ENCODE measurements at places on chromosomes 1 and 21.

- DNase-seq: no peak
Observed at GRCh38 chr1:245589316-245589715, 434.5 kb downstream of the KIF26B start.

DNA sequence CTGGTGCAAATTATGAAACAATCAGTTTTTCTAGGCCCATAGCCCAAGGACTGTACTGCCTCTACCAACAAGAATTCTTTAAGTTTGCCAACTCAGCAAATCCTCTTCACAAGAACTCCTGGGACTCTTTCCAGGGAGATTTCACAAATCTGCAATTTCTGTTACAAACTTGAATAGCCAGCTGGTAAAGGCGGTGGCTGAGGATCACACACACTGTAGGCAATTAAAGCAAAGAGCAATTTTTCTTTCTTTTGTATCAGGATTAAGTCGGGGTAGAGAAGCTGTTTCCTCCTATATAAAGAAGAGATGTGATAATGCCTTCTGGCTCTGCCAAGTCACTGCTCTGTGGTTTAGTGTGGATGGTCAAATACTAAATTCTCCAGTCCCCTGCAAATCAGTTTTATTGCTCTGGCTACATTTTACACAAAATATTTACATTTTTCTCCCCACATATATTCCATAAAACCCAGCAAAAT is 1.7 kb downstream of the ALDH9A1 start:
- DNase-seq: no peak

- no peak for DNase-seq
Observed at GRCh38 chr1:61432616-61433388, 292.1 kb downstream of the TM2D1 start.

- DNase-seq: no peak
Observed at GRCh38 chr1:227828786-227829185, 13.3 kb downstream of the PRSS38 start.

GRCh38 chr21:19198801-19199200 is 795.2 kb upstream of the TMPRSS15 start:
- no peak for DNase-seq

DNA sequence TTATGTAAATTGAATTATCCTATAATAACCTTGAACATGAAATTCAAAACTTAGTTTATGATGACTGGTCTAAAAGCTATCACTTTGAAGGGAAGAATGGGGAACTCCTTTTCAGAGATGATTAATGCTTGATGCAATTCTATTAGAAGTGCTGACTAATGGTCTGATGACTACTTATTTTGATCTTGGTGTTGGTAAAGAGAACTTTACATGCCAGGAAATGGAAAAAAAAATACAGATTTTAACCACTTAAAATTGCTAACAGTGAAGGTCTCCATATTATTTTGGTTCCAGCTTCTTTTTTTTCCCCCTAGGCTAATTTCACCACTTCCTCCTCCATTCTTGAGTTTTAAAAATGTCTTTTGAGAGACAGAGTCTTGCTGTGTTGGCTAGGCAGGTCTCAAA is 22.9 kb downstream of the S1PR1 start:
- no peak for DNase-seq

DNA sequence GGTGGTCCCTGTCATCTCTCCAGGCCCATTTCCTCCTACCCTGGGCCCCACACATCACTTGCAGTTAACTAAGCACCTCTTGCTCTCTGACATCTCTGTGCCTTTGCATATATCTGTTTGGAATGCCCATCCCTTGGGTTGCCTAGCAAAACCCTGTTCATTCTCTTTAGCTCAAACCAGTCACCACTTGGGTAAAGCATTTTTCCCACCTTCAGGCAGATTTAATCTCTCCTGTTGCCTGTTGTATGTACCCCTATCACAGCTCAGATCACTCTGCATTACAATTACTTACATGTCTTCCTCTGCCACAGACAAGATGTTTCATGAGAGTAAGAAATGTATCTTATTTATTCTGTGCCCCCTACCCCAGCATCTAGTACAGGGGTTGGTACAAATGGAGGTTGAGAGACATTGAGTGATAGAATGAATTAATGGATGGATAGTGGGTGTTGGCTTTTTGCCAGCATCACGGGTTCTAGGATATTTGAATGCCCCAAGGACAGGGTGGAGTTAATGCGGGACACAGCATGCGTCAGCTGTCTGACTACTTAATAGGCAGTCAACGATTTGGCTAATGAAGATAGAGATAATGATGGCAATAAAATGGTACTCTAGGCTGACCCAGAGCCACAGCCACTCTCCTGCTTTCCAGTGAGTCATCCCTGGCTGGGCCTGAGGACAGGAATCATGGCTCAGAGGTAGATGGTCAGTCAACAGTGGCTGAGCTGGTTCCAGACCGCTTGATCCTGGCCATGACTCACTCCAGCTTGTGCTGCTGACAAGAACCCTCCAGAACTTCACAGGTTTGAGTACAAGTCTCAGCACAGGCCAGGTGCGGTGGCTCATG is 6.5 kb downstream of the NR0B2 start:
- DNase-seq: no peak

GRCh38 chr1:34681480-34682451 is 73.1 kb upstream of the GJB5 start:
- peak; percentile 49 for DNase-seq

- no peak for DNase-seq
Observed at GRCh38 chr1:160826546-160826945, 30.6 kb downstream of the LY9 start.

GRCh38 chr1:160807738-160808137 is 11.8 kb downstream of the LY9 start:
- no peak for DNase-seq

GRCh38 chr1:230507666-230508402 is 81.7 kb upstream of the PGBD5 start:
- DNase-seq: peak; percentile 67

GRCh38 chr1:39094685-39095084 is 68.5 kb downstream of the NDUFS5 start:
- DNase-seq: no peak

DNA sequence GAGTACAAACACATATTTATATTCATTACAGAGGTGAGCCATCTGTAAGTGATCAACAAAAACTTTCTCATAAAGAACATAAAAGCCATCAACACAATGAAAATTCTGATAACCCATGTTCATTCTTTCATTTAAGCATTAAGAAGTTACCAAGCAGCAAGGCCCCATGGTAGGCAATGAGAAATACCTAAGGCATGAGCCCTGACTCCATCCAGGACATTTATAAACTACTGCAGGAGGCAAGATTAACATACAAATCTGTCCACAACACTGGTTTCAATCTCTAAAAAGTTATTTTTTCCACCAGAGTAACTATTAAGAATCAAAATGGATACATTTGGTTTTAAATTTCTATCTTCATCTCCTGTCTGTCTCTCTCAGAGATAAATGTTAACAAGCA is 76.1 kb downstream of the SIPA1L2 start:
- no peak for DNase-seq

DNA sequence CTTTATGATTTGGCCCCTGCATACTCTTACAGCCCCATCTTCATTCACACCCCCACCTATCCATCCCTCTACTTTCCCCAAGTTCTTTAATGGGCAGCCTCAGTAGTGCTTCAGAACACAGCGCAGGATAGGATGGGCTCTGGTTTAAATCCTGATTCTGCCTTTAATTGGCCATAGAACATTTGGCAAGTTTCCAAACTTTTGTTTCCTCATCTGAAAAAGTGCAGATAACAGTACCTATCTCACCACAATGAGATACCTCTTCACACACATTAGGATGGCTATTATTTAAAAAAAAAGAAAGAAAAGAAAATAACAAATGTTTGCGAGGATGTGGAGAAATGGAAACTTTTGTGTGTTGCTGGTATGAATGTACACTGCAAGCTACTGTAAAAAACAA is 142.5 kb upstream of the VANGL1 start:
- DNase-seq: no peak

GRCh38 chr1:171943973-171944561 is 102.8 kb downstream of the DNM3 start:
- DNase-seq: no peak

DNA sequence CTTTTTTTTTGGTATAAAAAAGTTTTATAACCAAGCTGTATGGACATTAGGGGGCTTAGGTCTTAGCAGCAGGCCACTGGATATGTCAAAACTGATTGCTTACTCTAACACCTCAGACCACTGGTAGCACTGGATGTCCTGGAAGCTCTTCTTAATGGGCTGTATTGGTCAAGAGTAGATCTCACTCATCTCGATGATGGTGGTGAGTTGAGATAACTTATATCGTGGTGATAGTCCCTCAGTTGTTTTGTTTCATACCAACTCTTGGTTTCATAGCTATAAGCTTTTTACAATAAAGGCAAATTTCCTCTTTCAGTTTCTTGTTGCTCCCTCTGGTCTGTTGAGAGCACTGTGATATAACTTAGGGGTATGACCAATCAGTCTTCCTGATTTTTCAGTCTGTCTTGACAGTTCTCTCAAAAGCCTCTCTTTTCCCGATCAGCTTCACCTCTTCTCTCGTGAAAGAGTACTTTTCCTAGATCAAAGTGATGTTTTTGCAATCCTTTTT is 9.7 kb upstream of the AGO1 start:
- no peak for DNase-seq

DNA sequence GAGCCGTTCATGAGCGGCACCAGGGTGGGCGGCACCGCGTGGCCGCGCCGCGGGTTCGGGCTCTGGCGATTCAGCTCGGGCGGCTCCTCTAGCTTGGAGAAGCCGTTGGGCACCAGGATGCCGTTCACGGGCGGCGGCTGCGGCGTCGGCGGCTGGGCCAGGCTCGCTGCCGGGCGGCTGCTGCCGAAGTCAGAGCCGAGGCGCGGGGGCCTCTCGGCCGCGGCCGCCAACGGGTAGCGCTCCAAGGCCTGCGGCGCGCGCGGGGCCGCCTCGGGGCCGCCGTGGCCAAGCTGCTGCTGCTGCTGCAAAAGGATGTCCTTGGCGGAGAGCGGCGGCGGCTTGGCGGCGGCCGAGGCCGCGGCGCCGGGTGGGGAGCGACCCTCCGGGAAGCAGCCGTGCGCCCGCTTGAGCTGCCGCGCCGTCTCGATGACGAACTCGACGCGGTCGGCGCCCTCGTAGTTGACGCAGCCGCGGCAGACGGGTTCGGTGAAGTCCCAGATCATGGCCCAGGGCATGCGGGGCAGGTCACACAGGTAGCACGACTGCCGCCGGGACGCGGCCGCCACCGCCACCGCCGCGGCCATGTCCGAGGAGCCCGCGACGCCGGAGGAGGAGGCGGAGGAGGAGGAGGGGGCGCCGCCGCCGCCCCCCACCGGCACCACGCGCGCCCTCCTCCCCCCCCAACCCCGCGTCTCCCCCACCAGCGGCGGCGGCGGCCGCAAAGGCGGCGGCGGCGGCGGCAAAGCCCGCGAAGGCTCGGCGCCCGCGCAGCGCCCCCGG is 877 bp downstream of the IRF2BP2 start:
- no peak for DNase-seq

GRCh38 chr1:223123011-223123610 is 19.9 kb downstream of the TLR5 start:
- DNase-seq: no peak

GRCh38 chr1:12157366-12158231 is 9.2 kb upstream of the TNFRSF1B start:
- no peak for DNase-seq

DNA sequence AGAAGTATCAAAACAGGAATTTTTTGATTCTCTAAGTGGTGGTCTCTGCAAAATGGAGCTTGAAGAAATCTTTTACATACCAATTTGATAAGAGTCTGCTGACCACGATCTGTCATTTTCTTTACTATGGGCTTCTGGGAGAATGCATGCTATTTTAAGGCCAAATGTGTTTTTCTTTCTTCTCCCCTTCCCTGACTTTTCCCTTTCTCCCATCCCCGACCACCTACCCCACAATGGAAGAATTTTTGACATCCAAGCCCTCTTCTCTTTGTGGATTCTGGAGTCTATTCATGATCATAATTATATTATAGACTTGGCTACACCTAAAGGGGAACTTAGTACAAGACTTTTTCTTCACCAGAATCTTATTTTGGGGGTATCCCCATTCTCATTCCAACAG is 31.3 kb downstream of the CNIH4 start:
- no peak for DNase-seq

GRCh38 chr1:29961293-29962059 is 725.2 kb downstream of the PTPRU start:
- DNase-seq: no peak

DNA sequence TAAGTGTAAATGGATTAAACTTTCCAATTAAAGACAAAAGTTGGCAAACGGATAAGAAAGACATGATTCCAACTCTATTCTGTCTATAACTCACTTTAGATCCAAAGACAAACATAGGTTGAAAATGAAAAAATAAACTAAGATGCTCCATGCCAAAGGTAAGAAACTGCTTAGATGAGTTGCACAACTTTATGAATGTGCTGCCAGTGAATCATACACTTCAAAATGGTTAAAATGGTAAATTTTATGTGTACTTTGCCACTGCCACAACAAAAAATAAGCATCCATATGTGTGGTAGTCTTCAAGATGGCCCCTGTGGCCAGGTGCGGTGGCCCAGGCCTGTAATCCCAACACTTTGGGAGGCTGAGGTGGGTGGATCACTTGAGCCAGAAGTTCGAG is 45.0 kb downstream of the NSL1 start:
- no peak for DNase-seq

DNA sequence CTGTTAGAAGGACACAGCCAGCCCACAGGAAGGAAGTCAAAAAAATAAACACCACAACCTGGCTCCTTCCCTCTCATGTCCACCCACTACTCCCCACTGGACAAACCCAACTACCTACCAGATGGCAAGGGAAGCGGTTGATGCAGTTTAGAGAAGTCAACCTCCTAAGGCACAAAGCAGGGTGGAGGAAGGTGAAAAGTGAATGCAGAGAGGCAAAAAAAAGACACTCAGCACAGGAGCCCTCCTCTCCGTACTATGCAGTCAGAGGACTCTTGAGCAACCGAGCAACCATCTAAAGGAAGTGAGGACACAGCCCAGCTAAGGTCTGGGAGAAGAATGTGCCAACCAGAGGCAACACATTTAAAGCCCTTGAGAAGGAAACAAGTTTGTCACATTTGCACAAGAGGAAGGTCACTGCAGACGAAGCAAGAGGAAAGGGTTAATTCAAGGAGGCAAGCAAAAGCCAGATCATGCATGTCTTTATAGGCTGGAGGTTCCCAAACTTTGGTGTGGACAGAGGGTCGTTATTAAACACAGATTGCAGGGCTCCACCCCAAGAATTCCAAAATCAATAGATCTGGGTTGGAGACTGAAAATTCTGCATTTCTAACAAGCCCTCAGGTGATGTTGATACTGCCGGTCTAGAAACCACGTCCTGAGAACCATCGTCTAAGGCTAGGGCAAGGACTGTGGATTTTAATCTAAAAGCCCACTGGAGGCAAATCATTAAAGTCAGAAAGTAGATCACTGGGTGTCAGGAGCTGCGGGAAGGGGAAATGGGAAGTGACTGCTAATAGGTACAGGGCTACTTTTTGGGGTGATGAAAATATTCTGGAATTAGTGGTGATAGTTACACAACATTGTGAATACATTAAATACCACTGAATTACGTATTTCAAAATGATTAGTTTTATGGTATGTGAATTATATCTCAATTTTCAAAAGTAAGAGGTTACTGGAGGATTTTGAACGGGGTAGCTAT is 19.7 kb downstream of the TP53BP2 start:
- DNase-seq: no peak

GRCh38 chr1:209202830-209203532 is 380.5 kb upstream of the CAMK1G start:
- DNase-seq: no peak

GRCh38 chr1:168135921-168136708 is 615 bp downstream of the GPR161 start:
- DNase-seq: peak; percentile 42

Measured in dorsolateral prefrontal cortex (tissue), 122 donors.